ENCODE measurements at places on chromosomes 4 and X.

DNA sequence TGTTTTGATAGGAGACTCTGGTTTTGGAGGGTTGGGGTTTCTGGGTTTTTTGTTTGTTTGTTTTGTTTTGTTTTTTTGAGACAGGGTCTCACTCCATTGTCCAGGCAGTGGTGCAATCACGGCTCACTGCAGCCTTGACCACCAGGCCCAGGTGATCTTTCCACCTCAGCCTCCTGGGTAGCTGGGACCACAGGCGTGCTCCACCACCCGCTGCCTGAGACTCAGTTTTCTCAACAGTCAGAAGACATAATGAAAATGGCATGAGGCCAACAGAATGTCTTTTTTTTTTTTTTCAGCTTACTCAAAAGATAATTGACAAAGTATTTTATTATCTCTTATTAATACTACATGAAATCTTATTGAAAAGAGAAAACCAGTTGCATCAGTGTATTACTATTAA is 32.4 kb downstream of the TNIP2 start:
- DNase-seq: no peak

- DNase-seq: no peak
Measured at GRCh38 chr4:70818921-70819320, 20.8 kb downstream of the GRSF1 start.

GRCh38 chrX:106203315-106203714 is 35.2 kb downstream of the PWWP3B start:
- no peak for DNase-seq

DNA sequence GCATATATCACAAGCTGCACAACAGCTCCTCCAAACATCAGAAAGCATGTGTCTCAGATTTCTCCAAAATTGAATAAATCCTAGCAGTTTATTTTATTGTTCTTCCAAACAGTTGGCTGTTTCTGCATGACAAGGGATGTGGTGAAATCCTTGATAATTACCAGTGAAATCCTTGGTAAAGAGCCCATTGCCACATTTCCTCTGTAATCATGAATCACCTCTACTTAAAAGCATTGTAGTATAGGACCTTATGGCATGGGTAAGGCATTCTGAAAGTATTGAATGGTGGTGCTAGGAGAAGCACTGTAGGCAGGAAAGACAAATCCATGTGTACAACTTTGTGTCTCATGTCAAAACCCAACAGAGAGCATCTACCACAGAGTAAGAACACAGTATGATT is 135.8 kb upstream of the NDST3 start:
- DNase-seq: no peak

- no peak for DNase-seq
Measured at GRCh38 chrX:154785716-154786115, 19.6 kb downstream of the MPP1 start.

DNA sequence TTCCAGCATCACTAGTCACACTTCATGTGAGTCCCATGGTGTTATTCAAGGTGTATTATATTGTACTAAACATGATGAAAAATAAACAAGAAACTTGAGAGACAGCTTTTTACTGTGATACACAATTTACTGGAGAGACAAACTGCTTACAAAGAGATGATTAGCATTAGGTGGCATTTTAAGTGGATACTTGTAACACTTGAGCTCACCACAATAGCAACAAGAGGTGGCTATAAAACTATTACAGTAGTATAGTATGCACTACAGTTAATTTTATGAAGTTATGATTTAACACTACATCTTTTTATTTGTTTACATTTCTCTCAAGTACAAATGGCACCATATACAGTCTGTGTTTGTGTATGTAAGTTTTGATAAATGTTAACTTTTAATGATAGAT is 246.6 kb downstream of the PARM1 start:
- no peak for DNase-seq
